ENCODE measurements at places on chromosomes 12 and 14.

DNA sequence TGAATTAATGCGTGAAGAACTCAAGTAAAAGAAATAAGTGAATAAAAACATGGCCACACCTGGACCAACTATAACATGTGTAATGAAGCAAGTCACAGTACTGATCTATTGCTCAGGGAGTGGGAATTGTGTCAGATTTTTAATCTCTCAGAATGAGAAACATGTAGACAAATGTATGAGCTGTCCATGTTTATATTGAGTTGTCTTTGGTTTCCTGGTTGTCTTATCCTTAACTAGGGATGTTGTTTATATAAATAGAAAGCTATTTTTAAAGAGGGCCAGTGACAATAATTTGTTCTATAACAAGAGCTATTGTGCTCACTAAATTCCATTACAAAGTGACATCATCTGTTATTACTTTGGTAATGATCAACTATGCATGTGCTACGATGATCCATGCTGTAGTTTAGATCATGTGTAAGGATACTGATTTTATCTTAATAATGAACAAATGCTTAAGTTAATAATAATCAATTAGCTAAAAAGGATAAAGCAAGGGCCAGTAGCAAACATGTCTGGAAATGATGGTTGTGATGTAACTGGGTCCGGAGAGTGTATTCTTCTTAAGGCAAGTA is 91.3 kb upstream of the RTL1 start:
- DNase-seq: no peak

GRCh38 chr12:98968896-98969295 is 323.8 kb downstream of the APAF1 start:
- no peak for DNase-seq

DNA sequence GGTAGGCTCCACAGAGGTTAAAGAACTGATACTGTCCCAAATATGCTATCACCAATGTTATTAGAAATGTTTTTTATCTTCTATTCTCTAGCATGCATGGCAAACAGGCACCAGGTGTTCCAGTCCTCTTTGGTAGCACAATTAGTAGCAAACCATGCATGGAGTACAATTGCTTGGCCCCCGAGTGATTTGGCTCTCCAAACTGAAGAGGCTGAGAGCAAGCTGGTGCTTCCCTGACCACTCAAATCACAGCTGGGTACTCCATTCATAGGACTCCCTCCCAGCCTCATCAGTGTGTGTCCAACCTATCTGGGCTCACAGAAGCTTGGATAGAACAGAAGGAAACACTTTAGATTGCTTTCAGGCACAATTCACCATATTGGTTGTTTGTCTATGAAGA is 93.4 kb downstream of the DIO2 start:
- DNase-seq: no peak

GRCh38 chr14:76237349-76237990 is 85.7 kb downstream of the GPATCH2L start:
- DNase-seq: no peak

DNA sequence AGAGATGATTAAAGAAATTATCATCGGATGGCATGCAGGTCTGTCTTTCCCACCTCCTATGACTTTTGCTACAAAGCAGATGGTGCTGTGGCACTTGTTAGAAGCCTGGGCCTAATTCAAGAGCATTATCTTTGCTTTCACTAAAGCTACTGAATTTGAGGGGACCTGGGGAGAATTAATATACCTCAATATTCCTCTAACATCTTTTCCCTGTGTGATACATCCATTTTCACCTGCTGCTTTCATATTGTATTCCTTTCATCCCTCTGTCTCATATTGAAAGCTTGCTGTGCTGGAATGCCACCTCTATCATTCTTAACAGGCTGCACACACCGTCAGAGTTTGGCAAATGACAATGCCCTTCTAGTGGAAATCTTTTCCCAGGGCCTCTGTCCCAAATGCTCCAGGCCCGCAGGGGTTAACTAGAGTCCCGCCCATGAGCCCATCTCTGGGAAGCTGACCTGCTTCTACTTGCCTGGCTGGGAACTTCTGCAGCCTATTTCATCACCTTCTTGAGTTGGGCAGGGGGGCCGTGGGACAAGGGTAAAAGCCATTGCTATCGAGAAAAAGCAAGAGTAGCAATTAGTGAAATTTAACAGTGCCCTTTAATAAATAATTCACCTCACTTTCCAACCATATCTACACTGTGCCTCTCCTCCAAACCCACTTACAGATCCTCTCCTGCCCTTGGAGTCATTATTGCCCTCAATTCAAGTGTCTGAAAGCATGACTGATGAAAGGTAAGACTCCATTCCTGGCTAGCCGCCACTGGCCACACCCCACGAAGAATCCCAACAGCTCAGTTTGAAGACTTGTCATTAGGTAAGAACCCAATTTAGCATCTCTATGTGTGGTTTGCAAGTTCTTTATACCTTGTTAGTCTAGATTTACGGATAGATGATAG is 126.7 kb upstream of the BTG1 start:
- DNase-seq: no peak

DNA sequence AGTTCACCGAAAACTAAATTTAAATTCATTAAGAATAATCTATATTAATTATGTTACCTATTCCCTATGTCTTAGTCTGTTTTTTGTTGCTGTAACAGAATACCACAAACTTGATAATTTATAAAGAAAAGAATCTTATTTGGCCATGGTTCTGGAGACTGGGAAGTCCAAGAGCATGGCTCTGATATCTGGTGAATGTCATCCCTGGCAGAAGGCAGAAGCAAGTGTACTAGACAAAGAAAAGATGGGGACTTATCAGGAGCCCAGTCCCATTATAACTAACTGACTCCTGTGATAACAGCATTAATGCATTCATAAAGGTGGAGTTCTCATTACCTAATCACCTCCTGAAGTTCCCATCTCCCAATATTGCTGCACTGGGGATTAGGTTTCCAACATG is 33.3 kb upstream of the BCAT1 start:
- no peak for DNase-seq

GRCh38 chr12:53097564-53098353 is at the start of gene IGFBP6:
Gene IGFBP6, plus strand, starts transcription at chr12:53097667. Its CDS starts 51 bp downstream, at chr12:53097718.
- DNase-seq: peak; percentile 37

GRCh38 chr12:25501549-25501948 is 51.5 kb downstream of the LMNTD1 start:
- DNase-seq: no peak

DNA sequence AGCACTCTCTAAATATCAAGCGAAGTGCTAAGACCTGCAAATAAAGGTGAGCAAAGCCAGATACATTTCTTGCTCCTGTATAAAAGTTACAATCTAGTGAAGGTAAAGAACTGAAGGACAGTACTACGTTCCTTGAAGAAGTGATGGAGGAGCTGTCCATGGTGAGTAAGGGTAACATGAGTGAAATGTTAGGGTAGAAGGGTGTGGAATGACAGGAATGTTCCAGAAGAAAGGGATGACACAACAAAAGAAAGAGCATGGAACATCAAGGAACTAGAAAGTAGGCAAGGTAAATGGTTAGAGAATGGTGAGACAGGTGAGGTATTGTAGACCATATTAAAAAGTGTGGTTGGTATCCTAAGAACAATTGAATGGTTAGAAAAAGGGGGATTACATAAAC is 272.4 kb downstream of the ACSS3 start:
- no peak for DNase-seq

DNA sequence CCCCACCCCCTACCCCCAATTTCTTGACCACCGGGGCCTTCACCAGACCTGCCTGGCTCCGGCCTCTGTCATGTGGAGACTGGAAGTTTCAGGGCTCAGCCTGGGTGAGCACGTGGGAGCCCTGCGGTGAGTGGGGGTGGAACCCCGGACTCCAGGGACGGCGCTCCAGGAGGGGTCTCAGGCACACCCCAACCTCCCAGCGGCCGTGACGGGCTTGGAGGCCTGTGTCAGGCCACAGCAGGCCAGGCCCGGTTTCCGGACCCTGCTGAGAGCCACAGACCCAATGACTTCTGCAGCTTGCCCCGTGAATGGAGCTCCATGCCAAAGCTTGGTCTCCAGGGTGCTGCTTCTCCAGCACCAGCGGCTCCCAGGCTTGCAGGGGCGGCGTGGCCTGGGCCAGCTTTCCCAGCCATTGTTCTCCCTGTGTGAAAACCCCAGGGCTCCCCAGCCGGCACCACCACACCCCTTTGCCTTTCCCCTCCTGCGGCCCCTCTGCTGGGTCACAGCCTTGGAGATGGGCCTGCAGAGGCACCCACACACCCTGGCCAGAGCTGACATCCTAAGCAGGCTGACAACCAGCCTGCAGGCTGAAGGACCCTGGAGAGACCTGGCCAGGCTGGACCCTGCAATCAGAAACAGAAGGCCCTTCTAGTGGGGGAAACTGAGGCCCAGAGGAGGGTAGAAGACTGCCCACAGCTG is 186.2 kb upstream of the C14orf180 start:
- no peak for DNase-seq

All from CD4-positive, alpha-beta T cell treated with Interleukin-6 at 100 ng/mL for 8 hours (primary cell).